ENCODE measurements at places on chromosomes 5 and 9. TPM values are rescaled to one million over a fixed set of nuclear protein-coding genes. Genes with fewer than 3 reads are reported as not detected.

DNA sequence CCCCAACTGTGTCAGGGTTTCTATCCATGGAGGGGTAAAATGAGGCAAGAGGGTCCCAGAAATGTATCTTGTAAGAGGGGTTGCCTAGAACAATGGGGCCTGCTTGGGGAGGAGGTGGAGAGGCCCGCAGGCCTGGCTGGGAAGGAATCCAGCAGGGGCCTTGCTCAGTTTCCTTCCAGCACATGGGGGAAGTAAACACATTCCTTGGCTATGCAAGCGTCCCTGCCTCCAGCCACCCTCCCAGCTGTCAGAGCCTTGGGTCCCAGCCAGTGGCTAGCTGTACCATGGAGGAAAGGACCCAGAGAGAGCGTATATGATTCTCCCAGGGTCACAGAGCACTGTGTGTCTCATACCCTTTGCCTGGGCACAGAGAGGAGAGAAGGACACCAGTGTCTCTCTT is 71.1 kb upstream of the IL17B start:
- peak; percentile 90 for DNase-seq

GRCh38 chr9:133169102-133169501 is 5.4 kb upstream of the GBGT1 start:
- DNase-seq = peak; percentile 29

Gene FSTL4
- total RNA-seq = not detected

Gene FRRS1L
- 1.2 TPM for total RNA-seq

GRCh38 chr5:36777105-36777757 is 99.3 kb upstream of the NIPBL start:
- no peak for DNase-seq

Gene C5orf52
- not detected for total RNA-seq

GRCh38 chr5:72949481-72949880 is 6.4 kb upstream of the FCHO2 start:
- DNase-seq = no peak

DNA sequence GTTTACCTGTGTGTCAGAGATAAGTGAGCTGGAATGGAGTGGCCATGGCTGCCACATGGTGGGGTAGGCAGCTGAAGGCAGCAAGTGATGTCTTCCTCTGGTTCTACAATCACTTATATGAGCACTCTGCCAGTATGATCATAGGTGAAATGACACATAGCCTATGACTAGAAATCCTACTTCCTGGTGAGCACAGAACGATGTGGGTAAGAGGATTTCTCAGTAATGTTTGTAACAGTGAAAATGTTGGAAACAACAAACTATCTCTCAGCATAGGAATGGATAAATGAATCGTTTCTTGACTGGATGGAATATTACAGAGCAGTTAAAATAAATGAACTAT is 187.0 kb upstream of the S1PR3 start:
- DNase-seq = no peak

DNA sequence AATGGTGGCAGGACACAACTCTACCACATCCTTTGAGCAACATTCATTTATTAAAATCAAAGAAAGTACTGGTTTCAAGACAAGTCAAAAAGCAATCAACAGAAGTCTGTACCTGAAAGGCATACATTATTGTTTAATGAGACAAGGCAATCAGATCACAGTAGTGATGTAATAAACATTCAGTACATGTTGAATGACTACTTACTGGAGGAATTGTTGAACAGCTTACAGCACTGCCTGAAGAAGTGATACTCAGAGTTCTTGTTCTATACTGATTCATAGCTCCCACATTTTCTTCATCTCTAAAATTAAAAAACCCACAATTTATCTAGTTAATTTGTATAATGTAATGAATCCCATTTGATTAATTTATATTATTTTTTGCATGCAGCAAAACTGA is 18.2 kb downstream of the RIOK2 start:
- no peak for DNase-seq

Gene ECSCR
- 18.0 TPM for total RNA-seq

DNA sequence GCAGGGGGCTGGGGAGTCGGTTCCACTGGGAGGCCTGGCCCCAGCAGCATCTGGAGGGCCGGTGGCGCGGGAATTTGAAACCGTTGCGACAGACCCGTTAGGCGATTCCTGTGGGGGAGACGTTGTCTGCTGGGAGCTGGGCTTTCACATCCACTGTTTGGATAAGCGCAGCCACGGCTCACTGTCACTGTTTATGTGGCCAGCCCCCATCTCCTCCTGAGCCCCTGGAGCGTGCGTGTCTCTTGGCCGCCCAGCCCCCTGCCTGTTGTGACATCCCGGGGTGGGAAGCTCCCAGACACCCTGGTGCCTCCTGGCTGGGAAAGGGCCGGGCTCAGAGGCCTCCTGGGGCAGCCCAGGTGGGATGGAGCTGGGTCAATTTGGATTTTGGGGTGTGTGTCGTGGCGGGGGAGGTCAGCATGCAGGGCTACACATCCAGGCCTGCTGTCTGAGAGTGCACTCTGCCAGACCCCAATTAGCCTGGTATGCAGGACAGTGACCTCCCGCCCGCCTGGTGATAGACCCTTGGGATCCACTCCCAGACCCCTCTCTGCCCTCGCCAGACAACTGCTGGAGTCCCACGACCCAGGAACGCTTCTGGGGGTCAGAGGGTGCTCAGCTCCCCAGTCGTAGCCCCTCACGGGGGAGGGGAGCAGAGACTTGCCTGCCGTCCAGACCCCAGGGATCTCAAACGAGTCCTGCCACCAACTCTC is 62.0 kb upstream of the RNU6ATAC start:
- DNase-seq = peak; percentile 40

Gene ENG
- 118 TPM for total RNA-seq

- no peak for DNase-seq
Measured at GRCh38 chr9:111978616-111979015, 82.0 kb downstream of the UGCG start.
